ENCODE measurements at places on chromosomes 11 and 22.
A peak's percentile ranks its signal among the peaks of the same experiment; 100 is the strongest.

- no peak for DNase-seq
Measured at GRCh38 chr22:21068681-21069276, 23.0 kb downstream of the LRRC74B start.

DNA sequence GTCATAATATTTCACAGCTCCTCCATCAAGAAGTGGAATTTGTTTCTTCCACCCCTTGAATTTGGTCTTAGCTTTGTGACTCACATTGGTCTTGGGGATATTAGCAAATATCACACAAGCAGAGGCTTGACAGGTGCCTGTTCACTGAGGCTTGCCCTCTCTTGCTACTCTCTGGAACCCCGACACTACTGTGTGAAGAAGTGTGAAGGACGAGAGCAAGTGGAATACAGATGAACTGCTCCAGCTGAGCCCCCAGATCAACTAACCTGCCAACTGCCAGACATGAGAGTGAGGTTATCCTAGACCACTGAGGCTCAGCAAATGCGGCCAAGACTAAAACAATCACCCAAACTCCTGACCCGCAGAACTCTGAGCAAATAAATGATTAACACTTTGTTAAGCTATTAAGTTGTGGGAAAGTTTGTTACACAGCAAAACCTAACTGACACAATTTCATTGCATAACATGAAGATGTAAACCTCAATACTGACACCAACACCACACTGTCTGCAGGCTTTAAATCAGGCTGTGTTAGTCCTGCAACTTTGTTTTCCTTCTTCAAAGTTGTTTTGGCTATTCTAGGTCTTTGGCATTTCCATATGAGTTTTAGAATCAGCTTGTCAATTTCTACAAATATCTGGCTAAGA, 142.5 kb downstream of the APOL5 start:
- no peak for DNase-seq

DNA sequence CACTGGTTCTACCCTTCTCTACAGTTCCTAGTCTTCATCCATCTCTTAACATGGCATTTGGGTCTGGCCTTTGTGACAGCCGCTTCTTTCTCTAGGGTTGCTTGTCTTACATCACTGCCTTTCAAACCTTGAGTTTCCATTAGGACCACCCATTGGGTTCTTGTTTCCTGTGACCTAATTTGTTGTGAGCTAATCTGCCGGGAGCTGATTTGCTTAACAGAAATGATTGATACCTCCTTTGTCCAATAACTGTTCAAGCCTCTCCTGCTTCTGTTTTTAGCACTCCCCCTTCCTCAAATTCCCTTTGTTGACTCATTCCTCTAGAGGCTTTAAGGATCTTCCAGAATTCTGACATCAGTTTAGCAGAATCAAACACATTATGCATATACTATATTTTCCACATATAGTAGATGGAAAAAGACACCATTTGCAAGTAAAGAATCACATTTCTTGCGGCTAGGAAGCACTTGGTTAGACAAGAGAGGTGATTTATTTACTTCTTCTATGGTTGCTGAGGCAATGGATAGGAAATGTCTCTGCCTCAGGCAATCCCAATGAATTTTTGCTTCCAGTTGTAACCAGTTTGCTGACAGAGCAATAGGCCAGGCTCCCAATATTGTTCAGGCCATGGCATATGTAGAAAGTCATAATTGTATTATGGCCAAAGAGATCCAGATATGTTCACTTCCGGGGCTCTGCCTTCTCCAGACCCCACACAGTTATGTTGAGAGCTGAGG, 130.7 kb downstream of the SNX19 start:
- DNase-seq, result no peak

DNA sequence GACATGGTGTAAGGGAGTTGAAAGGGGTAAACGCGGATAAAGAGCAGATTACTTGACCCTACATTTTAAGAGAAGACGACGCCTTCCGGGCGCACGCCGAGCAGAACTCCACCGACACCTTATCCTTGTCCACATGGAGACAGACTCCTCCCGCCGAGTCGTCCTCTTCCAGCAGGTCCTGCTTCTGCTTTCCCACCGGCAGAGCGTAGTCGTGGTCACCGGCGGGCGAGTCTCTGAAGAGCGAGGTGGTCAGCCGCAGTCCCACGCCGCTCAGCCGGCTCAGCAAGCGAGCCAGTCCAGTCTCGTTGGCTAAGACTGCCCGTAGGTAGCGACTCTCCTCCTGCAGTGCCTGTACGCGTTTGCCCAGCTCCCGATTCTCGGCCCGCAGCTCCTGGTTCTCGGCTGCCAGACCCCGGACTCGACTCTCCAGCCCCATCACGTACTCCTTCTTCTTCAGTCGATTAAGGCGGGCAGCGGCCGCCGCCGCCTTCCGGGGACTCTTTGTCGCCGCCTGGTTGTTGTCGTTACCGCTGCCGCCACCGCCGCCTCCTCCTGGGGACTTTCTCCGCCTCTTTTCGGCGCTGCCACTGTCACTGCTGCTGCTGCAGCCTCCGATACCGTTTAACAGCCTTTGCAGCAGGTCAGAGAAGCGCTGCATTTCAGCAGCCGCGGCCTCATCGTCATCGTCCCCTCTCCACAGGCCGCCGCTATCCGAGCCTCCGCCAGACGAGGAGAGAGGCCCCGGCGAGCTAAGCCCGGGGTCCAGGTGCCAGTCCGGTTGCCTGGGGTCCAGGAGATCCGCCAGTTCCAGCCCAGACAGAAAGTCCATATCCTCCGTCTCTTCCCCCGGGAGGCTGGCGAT, 945 bp downstream of the CREBZF start:
- DNase-seq, result peak; percentile 77

Data from stimulated activated CD4-positive, alpha-beta T cell treated with anti-CD3 and anti-CD28 coated beads, TNF-alpha, amount 100 ng/mL, for 24 hours (primary cell).